ENCODE measurements at places on chromosomes 4 and X.

DNA sequence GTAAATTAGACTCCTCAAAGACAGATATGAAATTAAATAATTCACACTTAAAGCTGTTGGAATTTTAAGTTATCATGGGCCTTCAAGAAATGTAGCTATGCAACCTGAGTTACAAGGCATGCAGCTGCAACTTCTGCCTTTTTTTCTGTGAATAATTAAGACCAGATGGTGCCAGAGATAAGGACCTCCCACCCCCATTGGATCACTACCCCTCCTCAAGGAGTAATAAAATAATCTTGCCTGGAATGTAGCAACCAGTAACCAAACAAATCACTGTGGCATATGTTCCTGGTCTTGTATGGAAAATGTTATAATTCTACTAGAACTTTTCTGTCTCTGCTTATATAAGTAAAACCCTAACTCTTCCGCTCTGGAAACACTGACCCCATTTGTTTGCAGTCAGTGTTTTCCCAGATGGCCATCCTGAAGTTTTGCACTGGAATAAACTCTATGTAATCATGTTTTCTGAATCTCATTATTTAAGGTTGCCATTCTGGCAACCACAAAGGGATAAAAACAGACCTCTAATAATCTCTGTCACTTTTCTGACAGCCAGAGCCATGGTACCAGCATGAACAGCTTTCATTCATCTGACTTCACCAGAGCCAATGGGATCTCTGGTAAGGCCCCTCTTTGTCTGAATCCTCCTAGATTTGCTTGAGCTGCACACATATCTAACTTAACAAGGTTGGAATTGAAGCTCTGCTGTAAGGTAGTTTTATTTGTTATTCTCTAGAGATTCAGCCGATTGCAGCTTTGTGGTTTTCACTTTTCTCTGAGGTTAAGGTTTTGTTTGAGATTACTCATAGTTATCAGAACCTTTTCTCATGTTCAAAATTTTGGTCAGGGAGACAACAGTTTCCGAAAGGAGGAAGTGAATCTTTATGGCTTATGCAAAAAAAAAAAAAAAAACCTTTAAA, 274.6 kb downstream of the NAF1 start:
- no peak for DNase-seq

DNA sequence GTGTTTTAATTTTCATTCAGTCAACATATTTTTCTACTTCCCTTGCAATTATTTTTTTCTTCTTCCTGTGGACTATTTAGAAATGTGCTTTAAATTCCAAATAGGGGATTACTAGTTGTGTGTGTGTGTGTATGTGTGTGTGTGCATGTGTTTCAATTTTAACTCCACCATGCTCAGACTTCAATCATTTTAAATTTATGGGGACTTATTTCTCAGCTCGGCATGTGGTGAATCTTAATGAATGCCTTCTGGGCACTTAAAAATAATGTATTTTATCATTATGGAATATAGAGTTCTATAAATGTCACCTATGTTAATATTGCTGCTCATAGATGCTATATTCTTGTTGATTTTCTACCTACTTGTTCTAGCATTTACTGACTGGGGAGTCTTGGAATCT, 465.6 kb upstream of the PRKX start:
- no peak for DNase-seq

DNA sequence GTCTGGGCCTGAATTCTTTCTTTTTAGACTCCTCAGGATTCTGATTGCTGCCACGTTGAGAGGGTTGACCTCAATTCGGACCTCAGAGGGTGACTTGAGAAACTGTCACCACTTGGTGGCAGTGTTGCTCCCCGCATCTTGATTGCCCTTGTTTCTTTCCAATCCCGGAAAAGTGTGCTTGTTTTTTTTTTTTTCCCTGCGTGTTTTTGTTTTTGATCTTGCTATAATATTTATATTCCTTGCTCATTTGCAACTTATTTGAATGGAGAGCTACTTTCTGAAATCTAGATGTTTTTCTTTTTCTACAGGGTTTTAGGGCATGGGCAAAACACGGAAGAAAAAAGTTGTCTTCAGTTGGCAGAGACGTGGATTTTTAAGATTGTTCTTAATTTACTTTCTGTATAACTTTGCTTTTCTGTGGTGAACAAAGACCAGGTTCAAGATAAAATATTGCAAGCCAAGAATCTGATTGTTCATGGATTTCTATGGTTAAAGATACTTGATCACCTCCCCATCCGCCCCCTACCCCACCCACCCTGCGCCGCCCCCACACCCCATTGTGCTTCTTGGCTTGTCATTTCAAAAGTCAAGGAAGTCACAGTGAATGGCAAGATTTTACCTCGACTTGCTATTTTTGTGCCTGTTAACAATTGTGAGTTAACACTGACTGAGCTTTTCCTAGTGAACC, 102.0 kb downstream of the PTTG2 start:
- DNase-seq = peak; percentile 87

DNA sequence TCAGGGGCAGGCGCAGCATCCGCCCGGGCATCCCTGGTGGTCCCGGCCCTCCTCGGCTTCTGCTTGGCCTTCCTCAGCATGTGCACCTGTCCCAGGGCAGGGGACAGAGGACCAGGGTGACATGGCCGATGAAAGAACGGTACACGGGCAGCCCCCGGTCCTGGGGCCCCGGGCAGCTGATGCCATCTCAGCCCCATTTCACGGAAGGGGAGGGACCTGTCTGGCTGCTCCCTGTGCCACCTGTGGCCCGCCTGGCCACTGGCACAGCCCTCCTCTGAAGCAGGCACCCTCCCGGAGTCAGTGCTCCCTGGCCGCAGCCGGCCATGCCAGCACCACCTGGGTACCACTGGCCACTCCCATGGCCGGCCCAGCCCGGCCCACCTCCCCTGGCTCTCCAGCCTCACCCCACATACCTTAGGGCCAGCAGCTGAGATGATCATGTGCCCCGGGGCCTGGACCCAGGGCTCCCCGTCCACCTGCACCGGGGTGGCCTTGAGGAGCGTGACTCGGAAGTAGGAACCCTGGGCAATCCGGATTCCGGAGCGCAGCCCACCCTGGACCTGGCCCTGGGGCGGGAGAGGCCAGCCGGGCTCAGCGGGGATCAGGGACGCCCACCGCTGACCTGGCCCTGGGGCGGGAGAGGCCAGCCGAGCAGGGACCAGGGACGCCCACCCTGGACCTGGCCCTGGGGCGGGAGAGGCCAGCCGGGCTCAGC, 12.6 kb downstream of the DGKQ start:
- no peak for DNase-seq

DNA sequence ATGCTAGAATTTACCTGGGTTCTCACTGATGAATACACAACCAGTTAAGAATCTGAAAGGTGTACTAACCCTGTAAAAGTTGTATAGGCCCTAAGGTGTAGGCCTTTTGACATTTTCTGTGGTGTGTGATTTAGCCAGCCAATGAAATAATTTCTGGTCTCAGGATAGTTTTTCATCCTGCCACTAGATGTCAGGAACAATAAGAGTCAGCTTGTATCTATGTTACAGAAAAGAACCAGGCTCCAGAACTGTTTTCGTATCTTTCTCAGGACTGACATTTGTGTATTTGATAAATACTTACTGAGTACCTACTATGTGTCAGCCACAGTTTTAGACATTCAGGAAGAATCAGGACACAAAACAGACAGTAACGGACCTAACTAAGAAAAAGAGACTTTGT, 673.6 kb upstream of the TENM3 start:
- DNase-seq = peak; percentile 54

GRCh38 chrX:88735835-88736234, 11.2 kb upstream of the CPXCR1 start:
- no peak for DNase-seq

- DNase-seq = peak; percentile 12
Measured at GRCh38 chr4:109303140-109303496, 660 bp upstream of the COL25A1 start.

DNA sequence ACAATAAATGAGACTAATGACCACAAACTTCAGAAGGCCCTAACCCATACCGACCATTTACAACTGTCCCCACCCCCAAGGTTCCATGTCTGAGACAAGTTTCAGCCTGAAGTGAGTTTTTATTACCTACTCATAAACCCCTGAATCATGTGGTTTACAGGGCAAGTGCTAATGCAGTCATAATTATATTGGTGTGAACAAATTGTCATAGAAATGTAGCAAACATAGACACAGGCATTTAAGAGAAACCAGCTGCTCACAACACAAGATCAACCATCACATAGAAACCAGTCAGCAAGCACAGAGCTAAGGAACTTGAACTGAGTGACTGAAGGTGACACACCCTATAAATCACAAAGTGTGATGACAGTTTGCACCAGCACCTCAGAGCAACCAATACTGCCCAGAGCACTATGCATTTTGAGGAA, 173.8 kb upstream of the MID1 start:
- DNase-seq = no peak

GRCh38 chr4:2789351-2789750, 3.5 kb upstream of the SH3BP2 start:
- no peak for DNase-seq

- no peak for DNase-seq
Measured at GRCh38 chr4:101600287-101600686, 190.2 kb upstream of the BANK1 start.

- no peak for DNase-seq
Measured at GRCh38 chr4:87575408-87575807, 32.9 kb upstream of the DSPP start.

DNA sequence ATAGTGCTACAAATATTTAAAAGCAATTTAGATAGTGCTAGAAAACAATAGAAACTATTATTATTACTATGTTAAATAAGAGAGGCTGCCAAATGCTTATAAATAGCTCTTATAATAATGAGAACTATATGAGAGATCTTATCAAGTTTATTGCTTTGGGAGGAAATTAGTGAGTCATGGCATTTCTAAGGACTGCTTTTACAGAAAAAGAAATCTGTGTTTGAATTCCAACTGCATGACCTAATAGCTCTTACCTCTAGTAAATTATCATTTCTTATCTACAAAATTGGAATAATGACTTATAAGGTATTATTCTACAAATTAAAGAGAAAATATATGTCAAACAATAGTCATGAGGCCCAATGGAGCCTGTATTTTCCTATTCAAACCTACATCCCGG, 177.2 kb downstream of the GABRG1 start:
- DNase-seq = no peak

GRCh38 chr4:52377563-52377962, 281.5 kb downstream of the USP46 start:
- no peak for DNase-seq

DNA sequence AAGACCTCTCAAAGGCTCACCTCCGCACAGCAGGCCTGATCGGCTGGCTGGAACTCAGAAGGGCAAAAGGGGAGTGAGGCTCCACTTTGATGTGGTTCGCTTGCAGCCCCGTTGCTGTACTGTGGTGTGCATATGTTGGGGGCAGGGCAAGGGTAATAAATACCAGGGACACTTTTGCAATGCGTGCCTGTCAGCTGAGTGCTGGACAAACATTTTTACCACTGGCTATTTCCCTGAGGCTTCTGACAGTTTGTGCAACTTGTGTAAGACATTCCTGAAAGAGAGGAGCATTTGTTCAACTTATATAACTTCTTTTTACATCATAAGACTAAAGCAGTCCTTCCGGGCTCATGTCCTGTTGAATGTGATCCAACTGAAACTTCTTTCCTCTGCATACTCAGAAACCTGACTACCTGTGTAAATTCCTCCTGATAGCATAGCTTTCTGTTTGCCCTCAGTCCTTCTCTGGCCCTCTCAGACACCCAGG, 82.3 kb downstream of the SPRY1 start:
- DNase-seq = no peak

GRCh38 chr4:105963461-105964400, 68.5 kb downstream of the NPNT start:
- DNase-seq = no peak

DNA sequence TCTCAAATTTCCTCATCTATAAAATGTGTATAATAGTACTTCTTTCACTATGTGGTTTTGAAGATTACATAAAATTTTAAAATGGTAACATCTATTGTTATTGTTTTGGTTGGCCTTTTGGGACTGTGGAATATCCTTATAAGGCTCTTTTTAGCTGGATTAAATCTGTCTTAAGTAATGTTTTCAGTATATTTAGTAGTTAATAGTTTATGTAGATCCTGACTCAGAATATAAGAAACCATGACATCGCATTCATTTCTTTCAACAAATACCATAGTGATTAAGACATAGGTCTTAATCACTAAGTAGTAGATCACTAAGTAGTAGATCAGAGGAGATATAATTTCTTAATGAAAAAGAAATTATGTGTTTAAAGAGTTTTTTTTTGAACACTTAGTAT, 48.5 kb downstream of the MRPL1 start:
- DNase-seq = no peak

GRCh38 chrX:19846995-19847790, 40.2 kb downstream of the SH3KBP1 start:
- DNase-seq = no peak

GRCh38 chr4:72993876-72994275, 75.6 kb downstream of the COX18 start:
- DNase-seq = no peak

- no peak for DNase-seq
Measured at GRCh38 chr4:52259978-52260377, 208.9 kb downstream of the SPATA18 start.

DNA sequence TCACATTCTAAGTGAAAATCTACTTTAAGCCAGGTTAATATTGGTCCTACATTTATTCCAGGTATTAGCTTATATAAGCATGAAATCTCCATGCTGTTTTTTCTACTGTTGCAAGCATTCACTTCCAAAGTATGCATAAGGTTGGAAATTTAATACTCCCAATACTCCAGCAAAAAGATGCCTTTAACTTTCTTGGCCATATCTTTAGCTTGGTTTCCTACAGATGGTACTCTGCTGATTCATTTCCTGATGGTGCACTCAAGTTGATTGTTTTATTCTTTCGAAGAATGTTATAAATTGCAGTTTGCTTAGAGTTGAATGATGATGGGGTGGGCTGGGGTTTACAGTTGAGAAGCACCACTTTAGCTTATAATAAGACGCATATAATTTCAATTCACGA, 330.2 kb downstream of the PTTG2 start:
- DNase-seq = no peak

- no peak for DNase-seq
Measured at GRCh38 chrX:115889121-115889890, 281.2 kb upstream of the AGTR2 start.

GRCh38 chr4:64271601-64272081, 137.6 kb downstream of the TECRL start:
- no peak for DNase-seq

- no peak for DNase-seq
Measured at GRCh38 chrX:147739196-147739595, 172.5 kb upstream of the FMR1 start.
